ENCODE measurements at places on chromosomes 12 and 14.

GRCh38 chr12:48024735-48025134, 20.5 kb upstream of the COL2A1 start:
- DNase-seq, result no peak

DNA sequence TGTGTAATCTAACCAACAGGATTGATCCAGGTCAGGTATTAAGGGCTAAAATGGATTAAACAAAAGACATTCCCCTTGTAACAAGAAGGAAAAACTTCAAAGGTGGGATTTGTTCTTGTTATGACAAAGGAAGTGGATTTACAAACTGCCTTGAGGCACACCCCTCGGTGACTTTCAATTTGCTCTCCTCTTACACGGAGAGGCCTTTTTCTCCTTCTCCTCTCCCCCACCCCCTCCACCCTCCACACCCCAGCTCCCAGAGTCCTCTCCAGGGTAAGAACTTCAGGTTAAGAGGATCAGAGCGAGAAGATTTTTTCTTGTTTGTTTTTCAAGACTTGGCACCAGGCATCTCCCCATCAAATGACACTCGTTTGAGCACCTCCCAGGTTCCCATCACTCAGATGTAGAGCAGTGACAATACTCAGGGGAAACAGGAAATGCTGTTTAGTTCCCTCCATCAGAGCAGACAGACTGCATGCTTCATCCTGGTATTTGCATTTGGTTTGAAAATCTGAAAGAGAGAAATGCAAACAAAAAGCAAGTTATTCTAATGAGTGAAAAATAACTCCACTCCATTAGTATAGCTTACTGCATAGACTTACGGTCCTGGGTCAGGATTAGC, 77.6 kb upstream of the TMEM260 start:
- peak; percentile 46 for DNase-seq

GRCh38 chr12:102958830-102959176, 1.3 kb downstream of the ASCL1 start:
- no peak for DNase-seq

DNA sequence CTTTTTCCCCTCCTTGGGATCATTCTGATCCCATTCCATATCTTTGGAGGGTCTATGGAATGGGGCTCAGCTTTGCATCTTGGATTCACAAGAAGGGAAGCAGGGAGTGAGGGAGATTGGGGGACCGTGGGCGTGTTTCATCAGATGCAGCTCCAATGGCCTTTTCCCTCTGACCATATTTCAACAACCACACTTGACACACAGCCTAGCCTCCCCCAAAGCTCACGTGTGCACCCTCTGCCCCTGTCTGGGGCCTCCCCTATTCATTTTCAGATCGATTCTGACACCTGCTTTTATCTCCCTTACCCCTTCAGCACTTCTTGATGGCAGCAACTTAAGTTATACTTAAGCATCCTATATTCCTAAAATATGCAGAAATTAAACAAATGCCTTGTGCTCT, 126.6 kb downstream of the CHST11 start:
- no peak for DNase-seq

- DNase-seq, result no peak
Observed at GRCh38 chr12:94516985-94517384, 57.3 kb upstream of the CEP83 start.

- DNase-seq, result no peak
Observed at GRCh38 chr12:50579757-50580267, 75.0 kb downstream of the DIP2B start.

DNA sequence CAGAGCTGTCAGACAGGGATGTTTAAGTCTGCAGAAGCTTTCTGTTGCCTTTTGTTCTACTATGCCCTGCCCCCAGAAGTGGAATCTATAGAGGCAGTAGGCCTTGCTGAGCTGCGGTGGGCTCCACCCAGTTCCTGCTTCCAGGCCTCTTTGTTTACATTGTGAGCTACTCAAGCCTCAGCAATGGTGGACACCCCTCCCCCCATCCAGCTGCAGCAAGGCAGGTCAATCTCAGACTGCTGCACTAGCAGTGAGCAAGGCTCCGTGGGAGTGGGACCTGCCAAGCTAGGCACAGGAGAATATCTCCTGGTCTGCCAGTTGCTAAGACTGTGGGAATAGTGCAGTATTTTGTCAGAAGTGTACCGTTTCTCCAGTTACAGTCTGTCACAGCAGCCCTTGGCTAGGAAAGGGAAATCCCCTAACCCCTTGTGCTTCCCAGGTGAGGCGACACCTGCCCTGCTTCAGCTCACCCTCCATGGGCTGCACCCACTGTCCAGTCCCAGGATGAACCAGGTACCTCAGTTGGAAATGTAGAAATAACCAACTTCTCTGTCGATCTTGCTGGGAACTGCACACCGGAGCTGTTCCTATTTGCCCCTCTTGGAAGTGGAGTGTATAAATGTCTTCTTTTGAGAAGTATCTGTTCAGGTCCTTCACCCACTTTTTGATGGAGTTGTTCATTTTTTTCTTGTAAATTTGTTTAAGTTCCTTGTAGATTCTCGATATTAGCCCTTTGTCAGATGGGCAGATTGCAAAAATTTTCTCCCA, 213.5 kb upstream of the SLC38A2 start:
- peak; percentile 88 for DNase-seq

DNA sequence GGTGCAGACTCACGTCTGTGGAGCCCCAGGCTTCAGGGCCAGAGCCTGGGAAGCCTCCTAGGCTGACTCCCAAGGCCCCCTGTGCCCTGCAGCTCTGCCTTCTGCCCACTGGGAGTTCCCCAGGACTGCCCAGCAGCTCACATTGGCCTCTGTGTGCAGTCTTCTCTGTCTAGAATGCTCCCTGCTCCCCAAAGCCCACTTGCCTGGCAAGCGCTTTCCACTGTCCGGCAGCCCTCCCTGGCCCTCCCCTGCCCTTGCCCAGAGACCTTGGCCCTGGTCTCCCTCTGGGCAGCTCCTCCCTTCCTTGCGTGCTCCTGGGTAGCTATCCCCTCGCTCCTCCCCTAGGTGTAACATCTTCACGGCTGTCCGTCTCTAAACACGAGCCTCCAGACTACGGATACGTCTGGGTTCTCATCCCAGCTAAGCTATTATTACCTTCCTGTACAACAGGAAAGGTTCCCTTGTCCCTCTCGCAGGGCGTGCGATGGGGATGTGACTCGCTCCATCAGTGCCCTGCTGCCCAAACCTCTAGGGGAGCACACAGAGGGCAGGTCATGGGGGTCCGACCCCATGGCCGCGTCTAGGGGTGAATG, 325.5 kb upstream of the RTL1 start:
- DNase-seq, result peak; percentile 33
